ENCODE measurements at places on chromosomes 16 and 17.
A peak's percentile ranks its signal among the peaks of the same experiment; 100 is the strongest.

GRCh38 chr17:42882166-42882565 is 18.4 kb upstream of the G6PC1 start:
- no peak for DNase-seq

GRCh38 chr17:1720856-1721386 is 3.6 kb upstream of the WDR81 start:
- peak; percentile 28 for DNase-seq

- no peak for DNase-seq
Measured at GRCh38 chr17:18995220-18995619, 9.3 kb downstream of the FAM83G start.

DNA sequence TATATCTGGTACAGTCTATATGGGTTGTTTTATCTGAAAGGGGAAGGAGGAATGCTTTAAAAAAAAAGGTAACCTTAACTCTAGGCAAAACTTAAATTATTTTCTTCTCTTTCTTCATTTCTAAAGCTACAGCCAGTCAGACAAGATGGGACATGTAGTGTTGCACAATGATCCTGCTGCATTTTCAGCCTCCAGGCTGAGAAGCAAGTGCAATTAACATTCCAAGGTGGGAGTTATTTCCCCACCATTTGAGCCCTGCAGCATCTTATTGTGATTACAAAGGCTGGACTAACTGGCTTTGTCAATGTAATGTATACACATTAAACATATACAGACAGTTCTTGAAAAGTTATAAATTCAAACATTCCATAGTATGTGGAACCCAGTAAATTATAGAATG is 22.6 kb upstream of the NF1 start:
- DNase-seq, result peak; percentile 78

DNA sequence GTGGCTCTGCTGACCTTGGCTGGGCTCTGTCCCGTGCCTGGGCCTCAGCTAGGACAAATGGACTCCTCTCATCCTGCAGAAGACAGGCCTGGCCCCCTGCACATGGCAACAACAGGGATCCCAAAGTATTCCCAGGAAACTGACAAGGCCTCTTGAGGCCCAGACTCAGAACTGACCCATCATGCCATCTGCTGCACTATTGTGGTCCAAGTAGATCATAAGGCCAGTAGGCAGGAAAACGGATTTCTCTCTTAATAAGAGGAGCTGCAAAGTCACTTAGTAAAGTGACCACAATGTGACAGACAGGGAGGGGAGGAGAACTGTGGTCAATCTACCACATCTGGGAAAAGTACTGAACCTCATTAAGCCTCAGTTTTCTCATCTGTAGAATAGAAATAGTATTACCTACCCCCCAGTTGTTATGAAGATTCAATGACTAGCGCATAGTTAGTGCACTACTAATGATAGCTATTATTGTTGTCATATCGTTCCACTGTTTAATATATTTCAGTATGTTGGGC is 62.1 kb upstream of the TNRC6A start:
- no peak for DNase-seq

DNA sequence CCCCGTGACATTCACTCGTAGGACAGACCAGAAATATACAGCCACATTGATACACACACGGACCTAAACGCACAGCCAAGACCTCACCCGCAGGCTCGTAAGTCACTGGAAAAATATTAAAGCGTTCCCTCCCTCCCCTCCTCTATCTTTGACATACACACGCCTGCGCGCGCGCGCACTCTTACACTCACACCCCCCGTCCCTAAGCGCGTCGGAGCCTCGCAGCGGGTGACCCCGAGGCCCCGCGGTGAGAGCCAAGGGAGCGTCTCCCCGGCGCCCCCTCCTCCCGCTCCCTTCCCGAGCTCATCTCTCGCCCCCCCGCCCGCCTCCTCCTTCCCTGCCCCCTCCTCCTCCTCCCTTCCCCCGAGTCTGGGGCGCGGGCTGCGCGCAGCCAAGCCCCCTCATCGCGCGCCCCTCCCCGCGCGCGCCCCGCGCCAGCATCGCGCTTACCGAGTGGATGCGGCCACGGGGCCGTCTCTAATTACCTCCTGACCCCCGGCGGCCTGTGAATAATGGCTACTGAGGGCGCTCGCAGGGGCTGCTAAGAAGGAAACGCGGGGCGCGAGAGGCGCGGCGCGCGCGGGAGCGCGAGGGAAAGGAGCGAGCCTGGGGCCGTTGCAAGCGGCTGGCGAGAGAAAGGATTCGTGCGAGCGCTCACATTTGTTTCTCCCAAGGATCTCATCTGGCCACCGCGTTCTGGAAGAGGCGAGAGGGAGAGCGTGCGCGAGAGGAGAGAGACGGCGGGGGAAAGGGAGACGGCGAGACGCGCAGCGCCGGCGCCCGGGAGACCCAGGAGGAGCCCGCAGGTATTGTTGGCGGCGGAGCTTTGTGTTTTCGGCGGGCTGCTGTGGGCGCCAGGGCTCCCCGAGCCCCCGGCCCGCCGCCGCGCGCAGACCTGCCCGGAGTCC is 42.4 kb downstream of the RAI1 start:
- DNase-seq, result peak; percentile 73

- no peak for DNase-seq
Measured at GRCh38 chr17:44257815-44258760, 9.8 kb downstream of the SLC4A1 start.

- peak; percentile 53 for DNase-seq
Measured at GRCh38 chr16:14362774-14363371, 267.2 kb downstream of the PARN start.

DNA sequence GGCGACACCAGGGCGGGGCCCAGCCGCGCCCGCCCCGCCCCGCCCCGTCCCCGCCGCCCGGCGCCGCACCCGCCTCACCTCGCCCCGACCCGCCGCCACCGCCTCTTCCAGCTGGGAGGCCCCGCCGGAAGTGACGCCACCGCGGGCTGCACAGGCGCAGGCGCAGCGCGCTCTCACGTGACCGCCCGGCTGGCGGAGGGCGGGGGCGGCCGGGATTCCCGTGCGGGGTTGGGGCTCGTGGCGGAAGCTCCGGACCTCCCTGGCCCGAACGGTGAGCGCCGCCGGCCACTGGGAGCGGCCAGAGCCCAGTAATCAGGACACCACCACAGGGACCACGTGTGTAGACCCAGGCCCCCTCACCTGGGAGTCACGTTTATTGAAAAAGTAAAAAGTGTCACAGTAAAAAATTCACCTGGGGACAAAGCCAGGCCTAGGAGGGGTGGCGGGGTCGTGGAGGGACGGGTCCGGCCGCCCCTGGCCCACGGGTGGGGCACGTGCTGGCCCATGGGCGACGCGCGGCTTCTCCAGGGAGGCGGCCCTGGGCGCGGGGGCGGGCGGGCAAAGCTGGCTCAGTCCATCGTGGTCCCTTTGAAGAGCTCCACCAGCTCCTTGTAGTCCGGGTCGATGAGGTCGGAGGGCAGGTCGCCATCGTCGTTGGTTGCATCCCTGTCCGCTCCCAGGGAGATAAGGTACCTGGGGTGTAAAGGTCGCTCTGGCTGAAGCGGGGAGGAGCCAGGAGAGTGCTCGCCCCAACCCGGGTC is at the start of gene MCRIP1:
TSS of gene MCRIP1 (minus strand) at position 132 of the 761 bp plus-strand sequence. CDS start 8,785 bp downstream, outside the sequence.
- peak; percentile 89 for DNase-seq

DNA sequence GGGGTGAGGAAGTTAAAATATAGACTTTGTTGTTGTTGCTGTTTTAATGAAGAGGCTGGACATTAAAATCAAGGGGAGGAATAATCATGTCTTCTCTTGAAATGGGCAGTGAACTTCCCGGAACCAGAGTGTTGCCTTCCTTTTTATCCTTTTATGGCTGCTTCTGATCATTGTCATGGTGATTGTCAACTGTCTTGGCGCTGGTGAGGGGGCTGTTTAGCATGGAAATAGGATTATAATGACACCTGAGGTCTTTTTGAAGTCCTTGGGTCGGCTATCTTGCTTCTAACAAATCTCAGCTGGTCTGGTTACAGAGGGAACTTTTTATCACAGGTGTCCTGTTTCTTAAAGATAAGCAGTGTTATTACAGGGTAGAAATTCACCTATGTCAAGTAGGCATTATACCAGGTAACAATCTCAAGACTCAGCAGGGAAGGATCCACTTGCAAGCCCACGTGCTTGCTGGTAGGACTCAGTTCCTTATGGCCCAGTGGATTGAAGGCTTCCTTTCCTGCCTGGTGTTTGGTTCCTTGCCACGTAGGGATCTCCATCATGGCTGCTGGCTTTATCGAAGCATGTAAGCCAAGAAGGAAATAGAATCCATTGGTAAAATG is 349.3 kb downstream of the WWOX start:
- DNase-seq, result no peak
